ENCODE measurements at places on chromosomes 1 and 21.
A peak's percentile ranks its signal among the peaks of the same experiment; 100 is the strongest.

DNA sequence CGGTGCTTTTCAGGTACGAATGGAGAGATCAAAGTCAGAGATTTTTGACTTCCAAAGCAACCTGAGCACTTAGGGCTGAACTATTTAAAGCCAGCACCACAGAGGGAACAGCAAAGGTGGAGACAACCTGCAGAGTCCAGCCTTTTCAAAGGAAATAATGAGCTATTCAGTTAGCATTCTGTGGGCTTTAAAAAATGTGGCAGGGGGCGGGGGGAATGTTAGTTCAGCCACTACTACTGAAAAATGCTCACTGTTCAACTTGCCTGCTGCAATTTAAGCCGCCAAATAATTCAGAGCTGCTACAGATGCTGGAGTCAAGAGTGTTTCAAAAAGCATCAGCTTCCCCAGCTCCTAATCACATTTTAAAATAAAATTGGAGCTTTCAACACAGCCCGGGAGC is 473.3 kb upstream of the PLXNA2 start:
- no peak for DNase-seq

- no peak for DNase-seq
These were observed 26.2 kb downstream of the TCP10L start for GRCh38 chr21:32559006-32559610.

GRCh38 chr1:223228931-223229528 is 86.0 kb upstream of the TLR5 start:
- DNase-seq, result no peak

DNA sequence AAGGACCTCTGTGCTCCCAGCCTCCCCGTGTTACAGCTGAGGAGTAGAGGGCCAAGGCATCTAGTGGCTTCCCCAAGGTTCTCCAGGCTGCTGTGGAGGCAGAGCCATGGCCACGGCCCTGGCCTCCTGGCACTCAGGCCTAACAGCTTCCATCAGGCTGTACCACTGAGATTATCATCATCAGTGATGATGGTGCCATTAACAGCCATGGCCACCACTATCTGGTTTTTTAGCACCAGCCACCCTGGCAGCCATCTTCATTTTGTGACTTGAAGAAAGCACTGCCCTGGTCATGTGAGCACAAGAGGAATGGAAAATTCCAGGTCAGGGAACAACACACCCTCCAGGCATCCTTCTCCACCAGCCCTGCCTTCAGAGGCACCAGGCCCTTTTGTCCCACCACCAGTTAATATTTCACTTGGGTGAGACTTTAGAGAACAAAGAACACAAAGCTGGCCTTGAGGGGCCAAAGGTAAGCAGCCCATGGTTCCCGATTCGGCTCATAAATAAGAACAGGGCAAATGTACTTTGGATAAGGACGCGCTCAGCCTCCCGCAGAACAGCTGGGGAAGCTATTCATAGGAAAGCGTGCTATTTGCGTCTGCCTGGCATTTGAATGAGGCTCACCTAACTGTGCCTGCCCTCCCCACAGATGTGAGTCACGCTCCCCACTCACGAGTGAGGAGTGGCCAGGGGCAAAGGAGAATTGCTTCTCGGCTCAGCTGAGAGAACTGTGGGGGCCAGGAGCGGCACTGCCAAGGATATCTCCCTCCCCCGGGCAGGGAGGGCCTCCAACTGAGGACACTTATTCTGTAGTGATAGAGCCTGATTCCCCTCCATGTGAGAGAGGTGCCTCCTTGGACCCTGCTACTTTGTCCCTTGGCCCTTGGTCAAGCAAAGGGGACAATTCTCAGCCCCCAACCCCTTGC is 95.6 kb downstream of the CD58 start:
- no peak for DNase-seq

DNA sequence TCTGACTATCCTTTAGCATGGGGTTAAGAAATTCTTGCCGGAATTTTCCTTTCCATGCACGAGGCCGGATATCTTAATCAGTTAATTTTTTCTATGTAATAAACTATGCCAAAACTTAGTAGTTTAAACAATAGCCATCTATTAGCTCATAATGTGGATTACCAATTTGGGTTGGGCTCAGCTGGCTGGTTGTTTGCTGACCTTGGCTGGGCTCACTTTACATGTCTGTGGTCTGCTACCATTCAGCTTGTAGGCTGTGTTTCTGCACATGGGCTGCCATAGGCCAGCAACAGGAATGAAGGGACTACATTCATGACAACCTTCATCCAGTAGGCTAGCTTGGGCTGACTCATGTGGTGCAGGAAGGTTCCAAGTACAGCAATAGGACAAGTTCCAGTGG is 56.0 kb upstream of the NTPCR start:
- DNase-seq, result no peak

- DNase-seq, result peak; percentile 52
These were observed at the start of gene PLEKHA6 for GRCh38 chr1:204359474-204360255. Gene PLEKHA6, minus strand, starts transcription at chr1:204359929. Its CDS starts 86,202 bp downstream, at chr1:204273727.

DNA sequence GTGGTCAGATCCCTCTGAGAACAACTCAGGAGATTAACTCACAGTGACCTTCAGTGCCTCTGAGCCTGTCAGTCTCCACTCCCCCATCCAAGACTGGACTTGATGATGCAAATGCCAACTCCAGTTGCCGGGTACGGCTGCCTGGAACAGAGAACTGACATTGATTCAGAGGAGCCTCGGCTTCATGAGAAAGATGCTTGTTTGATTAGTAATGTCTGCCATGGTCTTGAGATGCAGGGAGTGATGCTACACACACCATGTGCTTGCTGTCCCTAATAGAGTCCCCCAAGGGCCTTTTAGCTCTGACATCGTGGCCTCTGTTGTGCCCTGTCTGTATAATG is 51.8 kb upstream of the LRP8 start:
- no peak for DNase-seq

DNA sequence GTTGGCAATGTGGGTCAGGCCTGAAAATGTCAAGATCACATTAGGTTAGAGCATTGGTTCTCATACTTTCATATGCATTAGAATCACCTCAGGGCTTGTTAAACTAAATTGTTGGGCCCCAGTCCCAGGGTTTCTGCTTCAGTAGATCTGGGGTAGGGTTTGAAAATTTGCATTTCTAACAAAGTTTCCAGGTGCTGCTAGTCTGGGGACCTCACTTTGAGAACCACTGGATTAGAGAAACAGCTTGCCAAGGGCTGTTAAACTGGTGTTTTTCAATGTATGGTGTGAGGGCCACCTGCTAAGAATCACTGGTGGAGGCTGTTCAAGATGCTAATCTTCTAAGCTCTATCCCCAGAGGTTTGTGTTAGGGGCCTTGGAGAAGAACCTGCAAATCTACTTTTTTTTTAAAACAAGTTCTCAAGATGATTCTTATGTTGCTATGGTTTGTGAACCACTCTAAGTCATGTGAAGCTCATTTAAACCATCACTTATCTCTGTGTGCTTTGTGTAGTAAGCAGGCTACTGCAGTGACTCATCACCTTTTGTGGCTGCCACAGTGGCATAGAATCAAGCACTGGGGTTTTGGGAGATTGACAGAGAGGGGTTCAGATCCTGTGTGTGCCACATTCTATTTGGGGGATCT is 152.2 kb downstream of the S1PR1 start:
- peak; percentile 9 for DNase-seq

DNA sequence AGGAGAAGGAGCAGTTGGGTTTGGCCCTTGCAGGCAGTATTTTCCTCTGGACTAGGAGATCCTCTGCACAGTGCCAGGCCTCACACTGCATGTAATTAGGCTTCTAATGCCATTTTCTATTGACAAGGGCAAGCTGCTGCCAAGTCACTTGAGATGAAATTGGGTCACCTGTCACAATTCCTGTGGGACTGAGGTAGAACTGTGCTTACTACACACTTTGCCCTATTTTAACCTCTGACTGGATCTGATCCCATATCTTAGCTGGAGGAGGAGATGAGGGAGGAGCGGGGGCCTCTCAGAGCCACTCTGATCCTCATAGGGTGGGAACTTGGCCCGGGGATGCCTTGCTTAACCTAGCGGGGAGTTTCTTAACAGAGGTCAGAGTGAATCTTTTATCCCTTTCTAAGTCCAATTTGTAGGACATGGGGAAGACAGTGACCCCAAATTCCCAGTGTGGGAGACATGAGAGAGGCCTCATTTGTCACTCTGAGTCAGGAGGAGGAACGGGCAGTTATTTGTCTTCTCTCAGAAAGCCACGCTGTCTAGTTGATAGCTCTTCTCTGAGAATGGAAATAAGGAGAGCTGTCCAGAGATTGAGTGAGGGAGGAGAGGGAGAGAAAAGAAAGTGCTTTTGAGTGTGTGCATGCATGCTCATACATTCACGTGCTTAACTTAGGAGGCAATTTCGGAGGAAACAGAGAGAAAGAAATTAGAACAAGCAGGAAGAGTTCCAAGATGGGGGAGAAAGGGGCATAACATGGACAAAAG is 121.3 kb downstream of the CACNA1E start:
- no peak for DNase-seq

GRCh38 chr1:151158751-151159251 is 2.4 kb downstream of the TNFAIP8L2 start:
- no peak for DNase-seq

GRCh38 chr1:96220651-96221050 is 500.9 kb upstream of the PTBP2 start:
- DNase-seq, result no peak

- peak; percentile 74 for DNase-seq
These were observed 121.8 kb upstream of the ERG start for GRCh38 chr21:38619992-38620479.

DNA sequence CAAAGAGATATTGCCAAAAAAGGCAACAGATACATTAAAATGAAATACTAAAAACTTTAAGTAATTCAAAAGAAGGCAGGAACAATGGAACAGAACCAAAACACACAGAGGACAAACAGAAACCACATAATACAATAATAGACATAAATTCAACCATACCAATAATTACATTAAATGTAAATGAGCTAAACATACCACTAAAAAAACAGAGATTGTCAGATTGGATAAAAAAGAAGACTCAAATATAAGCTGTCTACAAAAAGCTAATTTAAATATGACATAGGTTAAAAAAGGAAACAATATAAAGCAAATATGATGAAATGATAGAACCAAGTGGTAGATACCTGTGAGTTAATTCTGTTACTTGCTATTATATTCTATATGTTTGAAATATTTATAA is 44.1 kb upstream of the ATP5PO start:
- no peak for DNase-seq
